ENCODE measurements at places on chromosomes 1 and 21.

- no peak for DNase-seq
Observed at GRCh38 chr1:83500987-83501591, 497.8 kb downstream of the TTLL7 start.

- no peak for DNase-seq
Observed at GRCh38 chr1:41915786-41916571, 2.7 kb downstream of the HIVEP3 start.

GRCh38 chr1:226129230-226129629, 57.3 kb downstream of the ACBD3 start:
- DNase-seq, result no peak

- DNase-seq, result no peak
Observed at GRCh38 chr1:228697207-228698016, 37.9 kb upstream of the RHOU start.

DNA sequence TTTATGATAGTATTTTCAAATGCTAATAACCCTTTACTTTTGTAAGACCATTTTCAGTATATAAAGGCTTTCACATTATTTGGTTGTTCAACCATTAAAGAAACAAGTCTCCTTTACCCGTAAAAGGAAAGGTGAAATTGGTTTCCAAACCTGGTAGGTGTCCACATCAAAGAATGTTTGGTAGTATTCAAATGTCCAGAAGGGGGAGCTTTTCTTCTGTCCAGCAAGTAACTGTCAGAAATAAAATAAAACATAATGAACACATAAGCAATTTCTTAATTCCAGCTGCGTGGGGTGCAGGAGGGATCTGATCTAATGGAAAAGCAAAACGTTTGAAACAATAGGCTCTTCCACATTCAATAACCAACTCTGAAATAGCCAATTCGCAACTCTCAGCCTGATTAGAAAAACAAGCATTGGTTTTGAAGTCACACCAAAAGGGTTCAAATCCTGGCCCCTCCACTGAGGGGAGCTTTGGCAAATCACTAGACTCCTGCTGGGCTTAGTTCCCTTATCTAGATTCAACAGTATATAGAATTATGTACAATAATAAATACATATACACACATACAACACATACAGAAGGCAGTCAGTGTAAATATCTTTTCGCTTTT, 11.0 kb downstream of the YIPF1 start:
- DNase-seq, result no peak

DNA sequence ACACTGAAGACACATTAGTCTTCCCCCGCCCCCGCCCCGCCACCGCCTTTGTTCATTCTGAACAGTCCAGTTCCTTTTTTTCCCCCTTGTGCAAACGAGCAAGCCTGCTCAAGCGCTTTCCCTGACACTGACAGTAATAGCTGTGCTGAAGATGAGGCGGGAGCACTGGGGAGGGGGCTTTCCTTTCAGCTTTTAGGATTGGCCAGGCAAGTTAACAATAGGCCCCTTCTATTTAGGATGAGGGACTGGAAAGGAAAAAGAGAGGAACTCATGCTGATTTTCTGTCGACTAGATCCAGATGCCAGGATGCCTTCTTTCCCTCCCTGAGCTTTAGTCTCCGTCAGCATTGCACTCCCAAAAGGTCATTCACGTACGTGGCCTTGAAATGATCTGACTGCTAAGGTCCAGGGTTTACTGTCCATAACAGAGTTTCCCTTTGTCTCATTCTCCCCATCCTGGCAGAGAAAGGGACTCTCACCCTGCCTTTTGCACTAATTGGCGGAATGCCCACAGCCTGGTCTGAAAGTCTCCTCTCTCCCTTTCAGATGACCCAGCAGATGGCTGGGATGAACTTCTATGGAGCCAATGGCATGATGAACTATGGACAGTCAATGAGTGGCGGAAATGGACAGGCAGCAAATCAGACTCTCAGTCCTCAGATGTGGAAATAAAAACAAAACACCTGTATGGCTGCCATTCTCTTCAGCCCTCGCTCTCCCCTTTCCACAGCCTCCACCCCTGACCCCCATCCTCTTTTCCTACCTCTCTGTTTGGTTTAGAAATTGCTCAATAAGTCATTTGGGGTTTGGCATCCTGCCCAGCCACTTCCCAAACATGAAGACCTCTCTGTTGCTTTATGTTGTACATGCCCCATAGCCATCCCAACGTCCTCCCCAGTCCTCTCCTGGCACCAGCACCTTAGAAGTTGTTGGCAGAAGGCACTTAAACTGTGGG, 28.6 kb upstream of the ZFP69B start:
- no peak for DNase-seq

DNA sequence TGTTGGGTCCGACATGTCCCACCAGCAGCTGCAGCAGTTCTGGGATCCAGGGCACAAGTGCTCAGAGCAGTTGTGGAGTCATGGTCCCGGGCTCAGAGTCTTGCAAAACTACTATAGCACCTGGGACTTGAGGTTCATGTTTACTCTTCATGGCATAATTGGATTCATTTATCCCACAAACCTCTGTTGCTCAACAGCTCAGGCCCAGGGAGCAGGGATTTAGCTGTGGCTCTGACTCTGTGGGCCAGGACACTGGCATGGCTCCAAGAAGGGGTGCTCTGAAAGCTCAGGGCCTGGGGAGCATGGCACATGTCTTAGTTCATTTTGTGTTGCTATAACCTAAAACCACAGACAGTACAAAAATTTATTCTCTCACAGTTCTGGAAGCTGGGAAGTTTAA, 626.7 kb upstream of the ADGRL2 start:
- no peak for DNase-seq

DNA sequence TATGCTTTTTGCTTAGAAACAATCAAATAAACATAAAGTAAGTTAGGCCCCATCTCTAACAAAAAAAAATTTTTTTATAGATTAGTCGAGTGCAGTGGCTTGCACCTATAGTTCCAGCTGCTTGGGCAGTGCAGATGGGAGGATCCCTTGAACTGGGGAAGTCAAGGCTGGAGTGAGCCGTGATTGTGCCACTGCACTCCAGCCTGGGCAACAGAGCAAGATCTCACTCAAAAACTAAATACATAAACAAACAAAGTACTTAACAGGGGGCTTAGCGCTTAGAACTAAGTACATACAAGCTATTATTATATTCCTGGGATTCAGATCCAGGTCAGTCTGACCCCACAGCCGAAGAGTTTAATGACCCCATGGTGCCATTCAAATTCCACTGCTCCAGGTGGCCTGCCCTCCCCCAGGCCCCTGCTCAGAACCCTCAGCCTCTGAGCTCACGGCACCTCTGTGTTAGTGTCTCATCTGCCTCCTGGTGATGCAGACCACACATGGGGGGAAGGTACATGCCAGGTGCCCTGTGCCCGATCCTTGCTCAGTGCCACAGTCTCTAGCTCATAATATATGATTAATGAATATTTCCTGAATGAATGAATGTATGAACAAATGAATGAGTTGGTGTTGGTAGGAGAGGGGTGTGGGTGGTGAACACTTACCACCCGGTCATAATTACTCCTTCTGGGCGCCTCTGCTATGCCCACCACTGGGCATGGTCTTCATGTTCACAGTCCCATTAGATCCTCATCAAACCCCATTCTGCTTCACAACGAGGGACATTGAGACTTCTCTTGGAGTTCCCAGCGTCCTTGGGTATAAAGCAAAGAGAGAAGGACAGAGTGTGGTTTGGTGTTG, 14.6 kb downstream of the NCMAP start:
- no peak for DNase-seq

DNA sequence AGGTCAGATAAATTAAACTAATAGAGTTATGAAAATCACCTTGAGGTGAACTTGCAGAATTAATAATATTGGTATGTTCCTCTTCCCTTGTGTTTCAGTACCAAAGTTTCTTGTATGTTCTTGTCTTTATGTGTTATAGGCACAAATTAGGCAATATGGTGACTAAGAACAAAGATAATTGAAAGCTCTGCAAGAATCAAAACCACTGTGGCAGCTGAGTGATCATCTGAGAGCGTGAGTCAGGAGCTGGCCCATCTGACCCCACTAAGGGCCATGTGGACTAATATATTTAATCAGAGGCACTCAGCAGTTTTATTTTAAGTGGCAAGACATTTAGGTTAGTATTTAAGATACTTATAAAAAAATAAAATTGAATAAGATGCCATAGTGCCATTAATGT, 12.8 kb upstream of the CASQ2 start:
- DNase-seq, result no peak

- no peak for DNase-seq
Observed at GRCh38 chr1:234111458-234112142, 207.1 kb downstream of the SLC35F3 start.

- no peak for DNase-seq
Observed at GRCh38 chr1:167428395-167428794, 89.9 kb downstream of the CD247 start.

- DNase-seq, result no peak
Observed at GRCh38 chr1:94321662-94322061, 84.3 kb upstream of the ARHGAP29 start.

GRCh38 chr1:177257128-177257527, 86.4 kb downstream of the BRINP2 start:
- DNase-seq, result no peak

DNA sequence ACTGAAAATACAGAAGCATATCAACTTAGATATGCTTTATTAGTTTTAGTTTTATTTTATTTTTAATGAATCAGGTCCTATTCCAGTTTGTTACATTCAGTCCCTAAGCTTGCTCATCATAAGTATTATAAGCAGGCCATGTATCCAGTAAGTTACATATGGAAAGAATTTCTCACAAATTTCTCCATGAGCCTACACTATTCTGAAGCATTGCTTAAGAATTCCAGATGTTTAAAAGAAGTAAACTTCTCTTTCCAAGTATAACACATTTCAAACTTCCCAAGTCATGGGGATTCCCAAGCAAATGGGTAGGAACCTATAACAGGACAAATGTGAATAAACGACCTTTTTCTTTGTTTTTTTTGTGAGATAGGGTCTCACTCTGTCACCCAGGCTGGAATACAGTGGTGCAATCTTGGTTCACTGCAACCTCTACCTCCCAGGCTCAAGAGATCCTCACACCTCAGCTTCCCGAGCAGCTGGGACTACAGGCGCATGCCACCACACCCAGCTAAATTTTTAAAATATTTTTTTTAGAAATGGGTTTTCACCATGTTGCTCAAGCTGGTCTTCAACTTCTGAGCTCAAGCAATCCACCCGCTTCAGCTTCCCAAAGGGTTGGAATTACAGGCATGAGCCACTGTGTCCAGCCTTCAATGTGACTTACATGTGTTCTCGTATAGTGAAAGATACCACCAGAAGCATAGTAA, 39.0 kb downstream of the ST7L start:
- DNase-seq, result no peak

DNA sequence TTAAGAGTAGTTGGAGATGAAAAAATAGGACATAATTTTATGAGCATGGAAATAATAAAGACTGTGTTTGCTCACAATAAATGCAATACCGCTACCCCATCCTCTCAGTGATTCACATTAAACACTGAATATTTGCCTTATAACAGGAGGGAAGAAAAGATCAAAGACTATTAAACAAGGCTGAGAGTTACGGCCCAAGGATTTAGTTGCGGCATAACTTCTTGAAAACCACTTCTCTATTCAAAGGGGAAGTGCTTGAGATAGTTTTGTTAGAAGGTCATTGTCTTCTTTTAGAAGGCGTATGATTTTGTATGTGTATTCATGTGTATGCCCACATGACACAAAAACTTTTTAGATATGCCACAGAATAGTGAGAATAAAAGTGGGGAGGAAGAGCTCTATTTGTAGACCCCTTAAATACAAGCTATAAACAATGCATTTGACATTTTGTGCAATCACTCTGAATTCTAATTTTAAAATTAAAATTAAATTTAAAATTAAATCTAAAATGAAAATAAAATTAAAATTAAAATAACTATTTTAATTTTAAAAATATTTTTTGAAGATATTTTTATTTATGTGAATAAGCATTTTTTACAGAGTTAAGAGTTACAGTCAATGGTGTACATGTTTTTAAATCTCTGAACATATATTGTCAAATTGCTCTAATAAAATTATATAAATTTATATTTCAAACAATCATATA, 986.6 kb upstream of the ADAMTS5 start:
- no peak for DNase-seq

Data from stimulated activated naive CD8-positive, alpha-beta T cell treated with anti-CD3 and anti-CD28 coated beads, Interleukin-15, Interleukin-2, amounts not matched to agents 100 U/mL and 50 U/mL, for 24 hours (primary cell).